Kidney capillary endothelial cell (primary cell): ENCODE measurements at places on chromosomes 6 and 20.

DNA sequence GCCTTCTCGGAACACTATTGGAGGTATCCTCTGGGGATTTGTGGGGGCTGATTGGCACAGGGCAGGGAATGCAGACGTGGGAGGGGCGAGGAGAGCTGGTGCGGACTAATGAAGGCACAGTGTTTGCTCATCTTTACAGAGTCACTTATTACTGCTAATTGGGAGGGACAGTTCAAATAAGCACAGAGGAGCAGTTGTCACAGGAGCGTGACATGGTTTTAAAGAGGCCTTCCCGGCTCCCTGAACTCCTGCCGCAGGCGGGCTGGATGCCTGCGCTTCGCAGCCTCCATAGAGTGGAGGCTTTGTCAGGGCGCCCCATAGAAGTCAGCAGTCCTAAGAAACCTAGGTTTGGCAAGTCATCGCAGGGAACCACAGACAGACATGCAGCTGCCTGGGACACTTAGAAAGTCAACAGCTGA lies 149.6 kb downstream of the LINC00237 start:
- no peak for DNase-seq

GRCh38 chr6:35090734-35091133 lies 50.4 kb downstream of the TCP11 start:
- no peak for DNase-seq

DNA sequence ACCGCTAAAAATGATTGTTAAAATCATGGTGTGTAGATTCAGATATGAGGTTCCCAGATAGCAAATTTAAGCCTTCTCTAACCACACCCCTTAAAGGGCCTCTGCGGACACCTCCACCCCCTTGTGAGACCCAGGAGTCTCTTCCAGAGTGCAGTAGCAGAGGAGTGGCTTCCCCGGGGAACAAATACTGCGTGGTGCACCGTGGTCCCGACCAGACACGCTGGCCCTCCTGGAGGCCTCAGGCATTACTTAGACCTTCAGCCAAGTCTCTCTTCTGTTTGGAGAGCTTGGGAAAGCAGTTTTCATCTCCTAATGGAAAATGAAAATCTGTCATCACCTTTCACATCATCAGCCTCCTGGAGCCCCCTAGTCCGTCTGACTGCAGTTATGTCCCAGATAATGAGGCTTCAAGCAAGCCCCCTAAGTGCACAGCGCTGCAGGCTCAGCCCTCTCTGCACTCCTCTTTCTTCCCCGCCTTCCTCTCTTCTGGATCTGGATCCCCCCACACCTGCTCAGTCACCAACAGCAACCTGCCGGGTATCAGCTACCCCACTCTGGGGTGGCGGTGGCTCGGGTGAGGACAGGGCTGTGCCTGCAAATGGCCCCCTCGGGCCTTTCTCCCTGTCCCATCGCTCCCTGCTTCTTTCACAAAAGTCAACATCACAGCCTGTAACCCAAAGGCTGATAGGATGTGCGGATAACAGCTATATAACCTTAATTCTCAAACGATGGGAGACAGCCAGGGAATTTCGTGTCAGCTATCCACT lies 58.8 kb upstream of the TAGAP start:
- no peak for DNase-seq

DNA sequence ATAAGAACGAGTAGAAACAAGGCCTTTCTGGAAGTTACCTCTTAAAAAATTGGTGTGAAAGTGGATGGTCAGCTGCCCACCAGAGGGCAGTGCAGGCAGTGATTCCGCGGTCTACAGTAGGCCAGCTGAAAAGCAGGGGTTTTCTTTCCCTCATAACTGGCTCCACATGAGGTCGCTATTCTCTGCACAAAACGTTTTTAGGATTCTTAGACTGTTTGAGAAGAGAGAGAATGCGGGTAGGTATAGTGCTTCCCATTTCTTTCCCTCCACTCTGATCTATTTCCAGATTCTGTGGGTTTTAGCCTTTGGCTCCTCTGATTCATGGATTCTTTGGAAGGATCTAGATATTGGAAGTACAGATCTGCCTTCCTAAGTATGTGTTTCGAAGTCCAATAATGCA lies 14.2 kb downstream of the FIG4 start:
- DNase-seq, result peak; percentile 82

GRCh38 chr6:92363111-92363510 lies 1056.2 kb downstream of the EPHA7 start:
- no peak for DNase-seq

DNA sequence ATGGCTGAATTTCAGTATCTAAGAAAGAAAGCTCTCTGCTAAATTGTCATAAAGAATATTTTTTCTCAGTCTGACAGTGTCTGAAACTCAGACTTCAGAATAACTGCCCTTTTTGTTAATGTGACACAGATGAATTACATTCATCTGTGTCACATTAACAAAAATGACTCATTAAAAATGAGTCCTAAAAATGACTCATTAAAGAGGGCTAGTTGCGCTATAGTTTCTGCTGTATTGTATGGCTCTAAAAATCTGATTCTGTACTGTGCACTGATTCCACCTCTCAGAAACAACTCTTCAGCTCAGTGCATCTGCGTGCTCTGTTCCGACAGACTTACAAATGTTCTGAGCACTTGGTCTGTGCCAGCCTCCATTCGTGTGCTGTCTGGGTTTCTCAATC lies 15.0 kb downstream of the RNF114 start:
- DNase-seq, result peak; percentile 71

DNA sequence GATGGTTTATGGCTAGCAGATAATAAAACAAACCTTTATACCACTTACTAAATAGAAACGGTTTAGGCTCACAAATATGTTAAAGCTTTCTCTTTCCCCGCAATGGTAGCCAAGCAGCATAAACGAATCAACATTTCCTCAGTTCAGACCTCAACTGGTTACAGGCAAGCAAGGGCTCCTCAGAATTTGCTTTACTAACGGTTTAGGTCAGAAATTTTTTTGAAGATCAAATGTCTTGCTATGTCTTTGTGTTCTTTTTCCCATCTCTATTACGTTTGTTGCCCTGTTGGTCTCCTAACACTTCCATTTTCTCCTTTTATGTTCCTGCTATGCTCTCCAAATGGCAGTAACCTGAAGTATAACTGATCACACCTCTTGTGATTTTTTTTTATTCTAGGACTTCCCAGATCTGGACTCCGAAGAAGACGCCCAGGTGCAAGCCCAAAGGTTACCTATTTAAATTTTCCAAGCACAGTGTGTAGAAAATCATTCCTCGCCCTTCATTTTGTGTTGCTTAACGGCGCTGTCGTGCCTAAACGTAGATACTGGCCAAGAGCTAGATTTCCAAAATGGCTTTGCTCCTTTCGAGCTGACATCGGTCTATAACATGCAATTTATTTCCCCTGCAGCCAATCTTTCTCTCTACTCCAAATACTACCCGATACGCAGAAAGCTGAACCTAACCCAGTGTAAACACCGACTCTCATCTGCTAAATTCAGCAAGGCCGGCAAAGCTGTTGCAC lies 717 bp upstream of the ASF1A start:
- peak; percentile 62 for DNase-seq

DNA sequence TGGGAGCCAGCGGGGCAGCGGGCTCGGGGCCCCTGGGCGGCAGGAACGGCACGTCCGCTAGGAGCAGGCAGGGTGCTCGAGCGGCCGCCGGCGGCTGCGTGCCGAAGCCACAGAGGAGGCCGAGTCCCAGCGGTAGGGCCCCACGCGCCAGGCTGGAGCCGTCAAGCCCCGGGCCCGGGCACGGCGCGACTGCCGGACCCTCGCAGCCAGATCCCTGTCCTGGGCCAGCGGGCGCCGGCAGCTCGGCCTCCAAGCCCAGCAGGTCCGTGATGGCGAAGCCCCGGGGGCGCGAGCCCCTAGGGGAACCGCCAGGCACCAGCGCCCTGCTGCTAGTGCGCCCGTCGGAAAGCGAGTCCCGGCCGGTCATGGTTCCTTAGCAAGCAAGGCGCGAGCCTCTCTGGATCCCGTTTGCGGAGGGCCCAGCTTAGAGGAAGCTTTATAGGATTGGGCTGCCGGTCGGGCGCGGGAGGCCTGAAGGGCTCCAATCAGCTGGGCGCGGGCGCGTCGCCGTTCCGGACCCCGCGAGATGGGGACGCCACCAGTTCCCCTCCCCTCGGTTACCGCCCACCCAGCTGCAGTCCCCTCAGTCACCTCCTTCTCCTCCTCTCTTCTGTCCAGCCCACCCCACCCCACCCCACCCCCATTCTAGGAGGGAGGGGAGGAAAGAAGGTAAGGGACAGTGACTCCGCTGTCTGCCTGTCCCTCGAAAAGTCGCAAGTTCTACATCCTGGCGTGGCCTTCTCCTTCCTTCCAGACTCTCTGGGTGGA lies at the start of gene VSX1:
VSX1 (minus strand) TSS at position 412 of the 768 bp plus-strand sequence; CDS start at position 367, 45 bp downstream.
- DNase-seq, result no peak

DNA sequence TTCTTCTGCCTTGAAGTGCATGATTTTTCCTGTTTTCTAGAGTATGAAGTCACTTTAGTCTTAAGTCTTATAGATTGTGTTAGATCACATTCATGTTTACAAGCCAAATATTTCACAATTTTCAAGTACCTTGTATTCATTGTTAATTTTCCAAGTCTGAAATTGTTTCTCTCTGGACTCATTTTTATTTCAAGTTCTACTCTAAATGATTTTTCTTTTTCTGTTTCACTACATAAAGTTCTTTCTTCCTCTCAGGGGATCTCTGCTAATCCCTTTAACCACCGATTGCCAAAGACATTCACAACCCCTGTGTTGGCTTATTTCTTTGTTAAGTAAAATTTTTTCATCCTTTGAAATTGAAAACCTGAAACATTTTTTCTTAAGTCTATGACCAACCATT lies 805.7 kb downstream of the KIF16B start:
- no peak for DNase-seq

GRCh38 chr6:166515072-166515810 lies 71.2 kb downstream of the RAMACL start:
- peak; percentile 81 for DNase-seq

- peak; percentile 89 for DNase-seq
Observed at GRCh38 chr20:50029697-50030461, 47.1 kb downstream of the SNAI1 start.

GRCh38 chr6:137490006-137490905 lies 3.9 kb downstream of the OLIG3 start:
- DNase-seq, result no peak

- DNase-seq, result no peak
Observed at GRCh38 chr6:167469672-167470071, 144.8 kb downstream of the TTLL2 start.

- DNase-seq, result no peak
Observed at GRCh38 chr6:62146954-62147853, 138.8 kb downstream of the KHDRBS2 start.

GRCh38 chr6:3822747-3823445 lies 26.3 kb upstream of the FAM50B start:
- DNase-seq, result no peak

DNA sequence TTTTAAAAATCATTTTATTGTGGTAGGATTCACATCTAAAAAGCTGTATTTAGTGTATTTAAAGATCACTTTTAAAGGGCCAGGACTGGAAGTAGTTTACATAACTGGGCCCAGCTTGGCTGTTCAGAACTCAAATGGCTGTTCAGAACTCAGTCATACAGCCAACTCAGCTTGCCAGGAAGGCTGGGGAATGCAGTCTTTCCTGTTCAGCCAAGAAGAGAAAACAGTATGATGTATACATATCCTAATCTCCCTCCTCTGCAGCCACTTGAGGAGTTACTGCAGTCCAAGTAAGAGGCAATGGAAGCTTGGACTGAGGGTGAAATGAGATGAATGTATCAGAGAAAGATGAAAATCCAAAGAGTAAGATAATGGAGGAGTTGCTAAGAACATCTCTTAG lies 24.6 kb downstream of the DSTN start:
- peak; percentile 58 for DNase-seq

DNA sequence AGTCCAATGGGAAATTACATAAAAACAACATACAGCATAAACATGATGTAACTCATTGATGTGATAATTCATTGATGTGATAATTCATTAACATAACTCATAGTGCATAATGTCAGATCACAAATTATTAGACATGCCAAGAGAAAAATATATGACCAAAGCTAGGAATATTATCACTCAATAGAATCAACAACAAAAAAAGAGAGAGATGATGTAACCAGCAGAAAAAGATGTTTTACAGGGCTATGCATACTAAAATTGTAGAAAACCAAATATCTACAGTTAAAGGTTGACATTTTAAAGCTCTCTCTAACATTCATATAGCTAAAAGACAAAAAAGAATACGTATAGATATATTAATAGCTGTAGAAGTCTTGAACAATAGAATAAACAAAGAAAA lies 1067.2 kb upstream of the ADGRB3 start:
- no peak for DNase-seq

GRCh38 chr6:72622094-72622940 lies 453 bp downstream of the KCNQ5 start:
- DNase-seq, result no peak

- DNase-seq, result no peak
Observed at GRCh38 chr6:136600818-136601217, 50.6 kb upstream of the MAP7 start.

DNA sequence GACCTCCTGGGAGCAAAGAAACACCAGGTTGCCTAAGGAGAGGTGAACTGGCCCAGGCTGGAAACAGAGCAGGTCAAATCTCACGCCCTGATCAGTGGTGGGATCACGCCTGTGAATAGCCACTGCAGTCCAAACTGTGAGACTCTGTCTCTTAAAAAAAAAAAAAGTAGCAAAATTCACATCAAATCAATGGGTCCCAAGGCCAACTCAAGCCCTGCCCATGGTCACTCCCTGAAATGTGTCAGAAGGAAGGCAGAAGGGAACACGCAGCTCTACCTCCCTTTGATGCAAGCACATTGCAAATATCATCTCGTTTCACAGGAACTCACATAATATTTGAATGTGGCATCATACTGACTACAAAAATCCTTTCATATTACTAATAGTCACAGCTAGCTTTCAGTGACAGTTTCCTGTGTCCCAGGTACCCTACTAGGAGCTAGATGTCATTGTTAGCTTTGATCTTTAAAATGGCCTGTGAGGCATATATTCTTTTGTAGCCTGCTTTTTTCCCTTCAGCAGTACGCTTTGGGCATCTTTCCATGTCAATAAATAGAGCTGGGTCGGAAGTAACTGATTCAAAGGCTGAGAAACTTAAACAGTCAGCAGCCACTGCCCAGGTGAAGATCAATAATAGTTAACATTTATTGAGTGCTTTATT lies 14.4 kb upstream of the TTPAL start:
- no peak for DNase-seq

- DNase-seq, result no peak
Observed at GRCh38 chr20:58131551-58132142, 96.8 kb downstream of the ANKRD60 start.

- DNase-seq, result peak; percentile 93
Observed at GRCh38 chr6:148441454-148441911, 98.8 kb downstream of the SASH1 start.

DNA sequence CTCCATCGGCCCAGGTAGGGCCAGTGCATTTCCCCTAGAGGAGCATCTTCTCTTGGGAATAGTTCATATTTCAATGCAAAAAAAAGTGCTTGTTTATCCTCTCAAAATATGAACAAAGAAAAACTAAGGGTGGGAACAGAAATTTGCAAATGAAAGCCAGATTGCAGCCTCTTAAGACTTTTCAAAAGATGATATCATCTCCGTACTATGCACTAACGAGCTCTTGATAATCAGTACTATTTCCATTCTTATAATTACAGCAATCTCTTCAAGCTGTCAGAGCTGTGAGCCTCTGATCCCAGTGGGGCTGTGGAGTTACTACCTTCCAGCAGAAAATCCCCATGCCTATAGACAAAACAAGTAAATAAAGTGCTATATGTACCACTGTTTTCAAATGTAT lies 77.1 kb downstream of the SOD2 start:
- no peak for DNase-seq

GRCh38 chr20:50690650-50691572 lies at the start of gene RIPOR3:
Gene RIPOR3, minus strand, starts transcription at chr20:50691542. Its CDS starts 414 bp downstream, at chr20:50691128.
- DNase-seq, result no peak

- peak; percentile 88 for DNase-seq
Observed at GRCh38 chr6:148440877-148441453, 98.3 kb downstream of the SASH1 start.

- DNase-seq, result no peak
Observed at GRCh38 chr20:3701061-3701998, 11.1 kb downstream of the SIGLEC1 start.
